ENCODE measurements at places on chromosomes 12 and 14.

- no peak for DNase-seq
These were observed 341.2 kb upstream of the DCN start for GRCh38 chr12:91523831-91524230.

GRCh38 chr14:49218436-49219092 is 367.6 kb downstream of the RPS29 start:
- no peak for DNase-seq

DNA sequence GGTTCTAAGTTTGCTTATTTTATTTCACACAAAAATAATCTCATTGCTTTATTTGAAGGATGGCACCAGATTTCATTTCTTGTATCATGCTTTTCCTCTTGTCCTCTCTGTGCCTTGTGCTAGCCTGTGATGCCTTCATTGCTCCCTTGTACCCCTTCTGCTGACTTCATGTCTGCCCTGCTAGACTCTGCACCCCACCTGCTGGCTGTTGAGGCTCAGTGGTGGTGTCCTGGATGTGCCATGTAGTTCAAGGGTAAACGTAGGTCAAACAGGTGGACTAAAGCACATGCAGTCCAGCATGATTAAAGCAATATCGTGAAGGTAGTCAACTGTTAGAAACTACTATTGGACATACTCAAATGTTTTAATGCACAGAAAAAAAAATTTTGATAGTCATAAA is 21.6 kb downstream of the MRPS35 start:
- no peak for DNase-seq

- DNase-seq: no peak
These were observed 66.6 kb downstream of the RPS6KA5 start for GRCh38 chr14:90993792-90994191.

- DNase-seq: no peak
These were observed 86.5 kb downstream of the LRIG3 start for GRCh38 chr12:58833853-58834252.

DNA sequence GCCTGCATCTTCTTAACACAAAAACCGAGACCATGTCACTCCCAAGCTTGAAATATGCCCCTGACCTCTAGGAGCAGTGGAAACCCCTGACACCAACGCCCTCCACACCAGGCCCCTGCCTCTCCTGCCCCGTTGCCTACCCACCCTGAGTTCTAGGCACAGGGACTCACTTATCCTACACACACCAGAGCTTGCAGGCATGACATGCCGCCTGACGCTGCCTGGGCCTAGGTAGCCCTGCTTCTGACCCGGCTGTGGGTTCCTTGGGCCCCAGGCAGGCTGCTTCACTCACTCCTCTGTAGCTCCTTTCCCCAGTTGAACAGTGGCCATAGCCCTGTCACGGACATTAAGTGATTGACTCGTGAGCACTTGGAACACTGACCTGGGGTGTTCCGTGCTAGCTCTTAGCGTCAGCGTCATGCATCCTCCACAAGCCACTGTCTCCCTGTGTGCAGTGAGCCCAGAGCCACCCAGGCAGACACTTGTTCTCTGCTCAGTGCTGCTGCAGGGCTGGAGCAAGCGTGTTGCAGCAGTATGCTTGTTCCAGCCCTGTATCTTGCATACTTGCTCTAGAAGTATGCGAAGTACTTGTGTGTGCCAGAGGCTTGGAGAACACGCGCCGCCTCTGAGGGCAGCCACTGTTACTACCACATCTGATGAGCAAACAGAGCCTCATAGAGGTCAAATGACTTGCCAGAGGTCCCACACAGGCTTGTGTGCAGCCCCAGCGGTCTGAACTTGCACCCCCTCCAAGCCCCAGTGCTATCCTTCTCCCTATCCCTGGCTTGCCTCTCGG is 15.6 kb downstream of the OTUB2 start:
- DNase-seq: no peak

DNA sequence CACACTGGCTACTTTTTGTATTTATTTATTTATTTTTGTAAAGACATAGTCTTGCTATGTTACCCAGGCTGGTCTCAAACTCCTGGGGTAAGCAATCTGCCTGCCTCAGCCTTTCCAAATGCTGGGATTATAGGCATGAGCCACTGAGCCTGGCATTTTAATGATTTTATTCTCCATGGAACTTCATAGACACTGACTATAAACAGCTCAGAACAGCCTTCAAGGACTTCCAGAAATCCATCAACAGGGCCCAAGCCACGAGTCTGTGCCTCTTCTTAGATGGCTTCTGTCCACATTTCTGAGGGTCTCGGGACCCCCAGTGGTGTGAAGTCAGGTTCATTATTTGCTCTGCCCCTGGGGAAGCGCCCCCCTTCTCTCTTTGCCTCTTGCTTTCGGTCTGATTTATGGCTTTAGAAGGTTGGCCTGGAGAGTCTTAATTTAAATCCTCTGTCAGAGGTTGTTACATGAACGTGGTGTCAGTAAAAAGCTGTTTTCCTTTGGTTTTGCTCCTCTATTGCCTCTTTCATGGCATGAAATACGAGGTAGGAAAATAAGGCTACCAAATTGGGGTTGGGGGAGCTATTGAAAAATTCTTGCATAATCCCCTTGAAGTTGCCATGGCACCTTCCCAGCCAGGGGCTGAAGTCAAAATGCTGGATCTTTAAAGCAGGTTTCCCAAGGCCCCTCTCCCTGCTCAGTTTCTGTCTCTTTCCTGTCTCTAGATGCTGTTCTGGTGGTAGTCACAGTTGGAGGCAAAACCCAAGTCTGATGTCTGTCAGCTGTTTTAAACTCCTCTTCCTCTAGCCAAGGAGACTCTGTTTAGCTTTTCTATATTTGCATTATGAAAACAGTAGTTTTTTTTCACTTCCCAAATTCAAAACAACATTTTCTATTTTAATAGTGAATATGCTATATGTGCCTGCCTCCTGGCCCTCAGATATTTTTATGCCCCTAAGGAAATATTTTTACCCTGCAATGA is 129.4 kb downstream of the SMOC1 start:
- DNase-seq: no peak

DNA sequence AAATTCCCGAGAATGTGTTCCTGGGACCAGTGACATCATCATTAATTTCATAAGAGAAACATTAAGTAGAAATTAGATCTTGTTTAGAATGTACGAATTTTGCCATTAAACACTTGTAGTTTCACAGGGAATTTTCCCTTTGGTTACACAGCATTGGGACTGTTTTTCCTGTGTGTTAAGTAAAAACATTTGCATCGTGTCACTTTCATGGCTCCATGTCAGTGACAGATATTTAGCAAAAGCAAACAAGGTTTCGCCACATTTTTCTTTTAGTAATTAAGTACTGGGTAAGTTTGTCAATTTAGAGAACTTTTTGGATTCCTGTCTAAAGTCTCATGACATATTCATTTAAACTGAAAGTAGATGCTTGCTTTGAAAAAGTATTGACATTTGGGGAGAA is 45.5 kb upstream of the OVCH1 start:
- DNase-seq: no peak

- no peak for DNase-seq
These were observed 151.3 kb downstream of the DICER1 start for GRCh38 chr14:95006051-95006450.

DNA sequence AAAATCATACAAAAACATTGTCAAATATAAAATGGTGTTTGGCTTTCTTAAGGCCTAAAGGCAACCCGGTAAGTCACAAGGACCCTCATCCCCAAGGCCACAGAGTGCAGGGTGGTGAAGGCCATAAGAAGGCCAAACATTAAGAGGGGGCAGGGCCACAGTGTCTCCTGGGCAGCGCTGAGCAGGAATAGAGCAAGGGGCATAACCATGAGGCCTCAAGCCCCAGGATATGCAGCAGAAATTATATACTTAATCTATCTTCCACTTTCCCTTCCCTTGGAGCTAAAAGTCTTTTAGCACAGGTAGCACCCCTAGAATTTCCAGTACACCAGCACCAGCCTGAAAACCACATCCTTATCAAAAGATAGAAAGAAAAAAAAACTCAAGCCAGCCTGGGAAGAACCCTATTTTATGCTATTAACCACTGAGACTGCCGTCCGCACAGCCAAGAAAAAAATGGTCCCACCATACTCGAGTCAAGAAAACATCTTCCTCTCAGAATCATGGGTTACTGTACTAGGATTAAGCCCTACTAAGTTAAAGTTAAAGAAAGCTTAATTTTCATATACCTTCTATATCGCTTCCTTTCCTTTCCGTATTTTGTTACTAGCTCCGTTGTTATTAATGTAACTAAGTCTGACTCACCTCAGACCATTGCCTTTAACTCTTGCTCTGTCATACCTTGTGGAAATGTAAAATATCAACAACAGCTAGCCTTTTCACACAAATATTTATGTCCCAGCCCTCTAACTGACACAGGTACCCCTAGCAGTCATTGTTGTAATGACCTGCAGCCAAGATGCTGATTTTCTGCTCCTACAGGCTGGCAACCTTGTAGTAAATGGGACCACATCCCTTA is 20.1 kb downstream of the KLRK1 start:
- DNase-seq: no peak

- no peak for DNase-seq
These were observed 263.5 kb downstream of the DPF3 start for GRCh38 chr14:72630374-72630773.

GRCh38 chr12:104662203-104662602 is 205.5 kb downstream of the CHST11 start:
- DNase-seq: no peak

DNA sequence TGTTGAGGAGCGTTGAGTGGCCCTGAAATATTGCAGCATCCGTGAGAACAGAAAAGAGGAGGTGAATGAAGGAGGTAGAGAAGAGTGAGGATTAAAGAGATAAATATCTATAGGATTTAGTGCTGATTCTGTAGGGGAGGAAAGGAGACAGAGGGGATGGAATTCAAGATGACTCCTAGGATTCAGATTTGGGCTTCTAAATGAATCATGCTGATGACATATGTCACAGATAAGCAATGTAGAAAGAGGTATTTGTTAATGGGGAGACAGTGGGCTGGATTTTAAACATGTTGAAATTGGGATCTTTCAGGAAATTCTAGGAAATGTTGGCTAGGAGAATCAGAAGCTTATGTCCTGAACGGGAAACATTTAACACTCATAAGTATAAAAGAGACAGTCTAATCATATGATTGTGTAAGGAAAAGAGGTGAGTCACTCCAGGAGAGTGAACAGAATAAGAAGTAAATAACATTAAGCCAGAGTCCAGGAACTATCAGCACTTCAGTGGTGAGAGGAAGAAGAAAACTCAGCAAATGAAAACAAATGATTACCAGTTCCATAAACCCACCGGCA is 58.1 kb upstream of the DIO2 start:
- DNase-seq: no peak

DNA sequence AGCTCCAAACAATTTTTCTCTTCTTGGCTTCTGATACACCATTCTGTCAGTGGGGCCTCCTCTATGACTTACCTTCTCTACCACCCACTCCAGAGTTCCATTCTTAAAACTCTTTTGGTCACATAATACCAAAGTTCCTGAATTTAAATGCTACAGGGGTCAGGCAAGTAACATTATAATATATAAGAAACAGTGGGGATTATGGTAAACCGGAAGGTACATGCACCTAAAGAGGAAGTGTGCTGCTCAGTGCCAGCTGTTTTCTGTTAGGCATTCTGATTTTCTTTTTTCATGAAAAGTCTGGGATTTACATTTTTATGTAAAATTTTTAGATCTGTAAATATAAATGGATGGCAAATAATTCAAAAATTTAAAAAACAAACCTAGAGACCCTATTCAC is 39.9 kb downstream of the SOS2 start:
- DNase-seq: no peak

- DNase-seq: no peak
These were observed 158.4 kb upstream of the RASSF8 start for GRCh38 chr12:25800101-25800500.

DNA sequence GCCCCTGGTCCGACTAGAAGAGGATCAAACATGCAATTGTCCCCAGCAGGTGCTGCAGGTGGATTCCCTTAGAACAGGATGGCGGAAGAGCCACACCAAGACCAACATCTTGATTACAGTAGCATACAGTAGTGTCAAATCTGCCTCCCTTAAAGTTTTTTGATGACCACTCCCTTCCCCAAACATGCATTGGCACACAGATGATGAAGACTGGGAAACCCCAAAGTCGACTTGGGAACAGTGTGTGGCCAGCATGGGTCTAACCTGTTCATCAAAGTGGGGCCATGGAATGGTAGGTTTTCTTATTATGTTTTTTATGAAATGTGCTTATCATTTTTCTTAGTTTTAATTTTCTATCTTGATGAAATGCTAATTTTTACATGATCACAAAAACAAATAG is 8.8 kb downstream of the PLXNC1 start:
- DNase-seq: no peak

- DNase-seq: no peak
These were observed 92.4 kb downstream of the SAMD4A start for GRCh38 chr14:54659365-54659764.

- no peak for DNase-seq
These were observed 38.9 kb downstream of the TEAD4 start for GRCh38 chr12:2997989-2998670.

GRCh38 chr12:12689647-12690300 is 6.2 kb downstream of the GPR19 start:
- no peak for DNase-seq

GRCh38 chr14:75522224-75522982 is at the start of gene BATF:
TSS of gene BATF (plus strand) at chr14:75522469. CDS start at chr14:75522683, 214 bp downstream.
- DNase-seq: no peak
